Astrocyte of the cerebellum (primary cell): ENCODE measurements at places on chromosomes 11 and 22.

- no peak for DNase-seq
Measured at GRCh38 chr11:74633406-74634393, 41.3 kb downstream of the POLD3 start.

GRCh38 chr22:27213766-27214581 lies 556.6 kb downstream of the MIAT start:
- DNase-seq: peak; percentile 53

DNA sequence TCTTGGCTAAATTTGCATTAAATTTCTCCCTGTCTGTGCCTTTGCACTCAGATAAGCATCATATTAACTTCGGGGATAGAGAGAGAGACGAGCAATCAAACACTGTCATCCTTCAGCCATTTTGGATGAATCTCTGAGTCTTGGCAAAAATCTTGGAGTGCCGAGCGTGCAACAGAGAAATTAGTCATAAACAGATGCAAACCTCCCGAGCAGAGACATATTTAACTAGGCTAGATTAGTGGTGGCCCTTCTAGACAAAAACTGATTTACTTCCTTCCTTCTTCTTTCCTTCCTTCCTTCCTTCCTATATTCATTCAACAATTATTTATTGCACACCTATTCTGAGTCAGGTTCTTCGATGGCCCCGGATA lies 114.4 kb upstream of the BLID start:
- DNase-seq: no peak

DNA sequence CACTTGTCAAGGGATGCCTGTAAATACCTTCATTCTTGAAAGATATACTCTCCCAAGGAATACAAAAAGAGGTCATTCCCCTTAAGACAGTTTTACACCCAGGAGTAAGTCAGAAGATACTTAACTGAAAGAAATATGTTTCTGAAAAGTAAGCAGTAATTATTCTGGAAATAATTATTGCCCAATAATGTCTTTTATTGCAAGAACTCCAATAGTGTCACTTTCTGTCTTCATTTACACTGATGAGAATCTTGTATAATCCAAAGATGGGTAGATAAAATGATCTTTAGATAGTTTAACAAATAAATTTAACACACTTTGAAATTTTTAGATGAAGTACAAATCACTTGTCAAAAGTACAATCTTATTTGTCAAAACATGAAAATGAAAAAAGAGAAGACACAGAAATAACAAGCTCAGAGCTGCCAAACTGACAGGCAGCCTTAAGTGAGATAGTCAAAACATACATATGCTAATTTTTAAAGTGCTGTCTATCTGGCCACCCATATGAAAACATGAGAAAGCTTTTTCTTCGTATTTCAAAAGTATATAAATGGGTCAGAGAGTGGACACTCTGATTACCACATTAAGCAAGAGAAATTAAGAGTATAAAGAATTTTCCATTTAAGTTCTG lies 225.1 kb downstream of the TTC28 start:
- DNase-seq: no peak

- no peak for DNase-seq
Measured at GRCh38 chr11:120354779-120355178, 18.6 kb downstream of the ARHGEF12 start.

DNA sequence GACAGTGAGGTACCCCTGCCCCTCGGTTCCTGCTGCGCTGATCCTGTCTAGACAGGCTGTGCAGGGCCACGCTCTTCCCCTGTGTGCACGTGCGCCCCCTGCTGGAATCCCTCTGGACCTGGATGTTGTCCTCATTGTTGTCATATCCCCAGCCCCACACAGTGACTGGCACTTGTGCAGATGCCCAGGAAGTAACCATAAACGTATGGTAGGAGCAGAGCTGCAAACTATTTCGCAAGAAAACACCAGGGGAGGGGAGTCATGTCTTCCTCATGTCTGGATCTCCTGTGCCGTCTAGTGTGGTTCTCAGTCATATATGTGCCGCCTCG lies 114.7 kb downstream of the CRYBB2 start:
- DNase-seq: no peak

DNA sequence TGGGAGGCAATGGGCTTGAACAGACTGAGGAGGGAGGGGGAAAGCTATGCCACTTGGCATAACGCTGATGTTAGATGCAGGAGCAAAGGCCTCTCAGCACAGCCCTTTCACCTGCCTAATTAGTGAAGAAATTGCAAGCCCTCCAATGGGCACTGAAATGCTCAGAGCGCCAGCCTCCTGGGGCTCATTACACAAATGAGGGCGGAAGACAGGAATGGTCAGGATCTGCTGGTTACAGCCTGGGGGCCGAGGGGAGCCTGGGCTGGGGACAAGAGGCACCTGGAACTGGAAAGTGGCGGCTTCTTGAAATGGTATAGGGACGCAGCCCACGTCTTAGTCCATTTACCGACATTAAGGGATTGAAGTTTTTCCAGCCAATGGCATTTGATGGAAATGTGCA lies 50.2 kb upstream of the PLET1 start:
- no peak for DNase-seq

- no peak for DNase-seq
Measured at GRCh38 chr11:125562430-125562829, 6.8 kb upstream of the EI24 start.

GRCh38 chr11:8070417-8071115 lies 10.4 kb upstream of the TUB start:
- no peak for DNase-seq

DNA sequence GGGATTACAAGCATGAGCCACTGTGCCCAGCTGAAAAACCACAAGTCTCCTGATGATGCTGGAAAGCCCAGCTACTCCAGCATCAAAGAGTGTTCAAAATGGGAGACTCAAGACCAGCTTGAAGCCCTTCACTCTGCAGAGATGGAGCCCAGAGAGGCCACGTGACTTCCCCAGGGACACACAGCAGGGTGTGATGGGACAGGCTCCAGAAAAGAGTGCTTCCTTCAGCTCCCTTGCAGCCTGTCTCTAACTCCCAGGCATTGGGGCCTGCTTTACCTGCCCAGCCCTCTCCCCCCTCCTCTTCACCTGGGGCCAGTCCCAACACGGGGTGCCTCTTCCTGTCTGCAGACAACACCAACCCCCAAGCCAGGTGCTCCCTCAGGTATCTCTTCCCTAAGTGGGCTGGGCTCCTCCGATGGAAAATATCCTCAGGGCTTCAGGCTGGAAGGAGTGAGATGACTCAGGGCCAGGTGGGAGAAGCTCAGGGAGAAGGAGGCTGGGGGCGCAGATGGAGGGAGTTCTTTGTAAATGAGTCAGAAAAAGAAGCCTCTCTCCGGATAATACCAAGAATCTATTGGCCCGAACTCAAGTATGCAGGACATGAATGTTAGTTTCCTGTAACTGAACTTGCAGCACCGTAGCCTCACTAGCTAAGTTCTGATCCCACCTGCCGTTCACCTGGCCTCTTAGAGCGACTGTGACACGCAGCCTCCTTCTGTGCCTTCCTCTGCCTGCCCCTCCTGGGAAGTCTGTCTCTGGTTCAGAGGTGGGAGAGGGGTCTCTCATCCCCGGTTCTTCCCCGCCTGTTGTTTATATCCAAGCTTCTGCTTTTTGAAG lies 326.6 kb downstream of the MN1 start:
- peak; percentile 92 for DNase-seq

DNA sequence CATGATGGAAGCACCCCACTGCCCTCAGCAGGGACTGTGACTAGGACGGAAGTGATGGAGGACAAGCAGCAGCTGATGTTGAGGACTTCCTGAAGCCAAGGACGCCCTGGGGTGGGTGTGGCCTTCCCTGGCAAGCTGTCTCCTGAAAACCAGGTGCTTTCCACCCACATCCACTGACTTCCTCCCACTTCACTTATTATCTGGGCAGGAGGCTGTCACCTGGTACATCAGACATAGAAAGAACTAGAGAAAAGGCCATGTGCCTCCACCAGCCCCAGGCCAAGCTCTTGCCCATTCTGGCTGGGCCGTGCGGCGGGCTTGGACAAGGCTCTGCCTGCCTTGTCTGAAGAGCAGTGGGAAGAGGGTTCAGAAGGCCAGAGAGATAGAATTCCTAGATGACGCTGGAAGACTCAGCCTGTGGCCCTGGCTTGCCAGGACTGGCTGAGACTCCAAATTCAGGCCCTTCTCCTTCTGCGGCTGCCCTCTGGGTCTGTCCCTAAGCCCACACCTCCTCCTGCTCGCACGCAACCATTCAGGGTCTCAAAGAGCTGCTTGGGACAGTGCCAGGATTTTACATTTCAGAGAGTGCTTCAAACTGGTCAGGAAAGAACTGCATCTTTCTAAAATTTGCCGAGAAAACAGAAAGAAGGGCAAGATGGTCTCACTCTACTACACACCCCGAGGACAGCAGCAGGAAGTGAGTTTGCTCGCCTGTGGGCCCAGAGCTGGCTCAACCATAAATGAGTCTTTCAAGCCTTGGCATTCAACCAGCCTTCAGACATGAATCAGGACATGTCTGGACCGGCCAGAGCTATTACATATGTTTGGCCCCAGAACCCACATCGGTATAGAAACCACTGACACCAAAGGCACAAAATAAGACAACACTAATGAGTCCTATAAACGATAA lies 13.3 kb downstream of the ARHGAP1 start:
- DNase-seq: peak; percentile 69

DNA sequence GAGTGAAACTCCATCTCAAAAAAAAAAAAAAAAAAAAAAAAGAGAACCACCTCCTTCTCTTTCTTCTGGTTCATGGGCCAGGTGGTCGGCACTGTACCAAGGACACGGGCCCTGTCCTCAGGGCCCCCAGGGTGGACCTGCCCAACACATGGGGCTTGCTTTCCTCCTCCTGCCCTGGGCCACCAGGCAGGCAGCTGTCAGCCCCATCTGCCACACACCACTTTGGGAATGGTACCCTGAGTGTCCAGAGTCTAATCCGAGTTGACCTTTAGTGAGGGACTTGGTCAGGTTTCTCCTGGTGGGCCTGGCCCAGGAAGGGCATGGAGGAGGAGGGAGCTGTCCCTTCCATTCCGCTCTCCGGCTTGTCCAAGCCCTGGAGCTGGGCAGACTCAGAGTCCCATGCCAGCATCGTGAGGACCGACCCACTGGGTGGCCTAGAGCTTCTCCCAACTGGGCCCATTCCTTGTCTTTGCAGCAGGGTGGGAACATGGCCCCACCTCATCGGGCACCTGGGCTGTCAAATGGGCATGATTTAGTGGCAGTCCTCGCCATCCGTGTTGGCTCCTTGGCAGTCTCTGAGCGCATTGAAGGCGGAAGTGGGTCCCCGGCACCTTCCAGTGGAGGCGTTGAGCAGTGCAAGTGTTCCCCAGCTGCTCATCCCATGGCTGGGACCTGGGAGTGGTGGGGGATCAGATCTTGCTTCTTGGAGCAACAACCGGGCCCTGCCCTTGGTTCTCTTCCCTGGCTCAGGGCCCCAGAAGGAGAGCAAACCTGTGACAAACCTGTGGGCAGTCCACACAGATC lies 94.8 kb downstream of the BCR start:
- DNase-seq: no peak

DNA sequence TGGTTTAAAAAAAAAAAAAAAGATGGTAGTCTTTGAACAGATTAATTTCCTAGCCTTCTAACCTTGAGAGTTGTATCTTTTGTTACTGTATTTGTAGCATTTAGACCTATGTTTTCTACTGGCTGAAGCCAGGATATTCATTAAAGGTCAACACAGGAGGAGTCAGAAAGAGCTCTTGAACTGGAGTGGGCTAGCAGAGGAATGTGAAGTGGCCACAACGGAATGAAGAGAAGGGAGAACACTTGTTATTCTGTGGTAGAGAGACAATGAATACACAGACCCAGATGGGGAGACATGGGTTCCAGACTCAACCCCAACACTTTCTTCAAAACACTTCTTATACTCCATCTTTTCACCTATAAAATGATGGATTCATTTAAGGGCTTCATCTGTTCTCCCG lies 88.1 kb downstream of the RELT start:
- DNase-seq: no peak

- DNase-seq: no peak
Measured at GRCh38 chr11:57275582-57275981, 38.5 kb upstream of the APLNR start.

DNA sequence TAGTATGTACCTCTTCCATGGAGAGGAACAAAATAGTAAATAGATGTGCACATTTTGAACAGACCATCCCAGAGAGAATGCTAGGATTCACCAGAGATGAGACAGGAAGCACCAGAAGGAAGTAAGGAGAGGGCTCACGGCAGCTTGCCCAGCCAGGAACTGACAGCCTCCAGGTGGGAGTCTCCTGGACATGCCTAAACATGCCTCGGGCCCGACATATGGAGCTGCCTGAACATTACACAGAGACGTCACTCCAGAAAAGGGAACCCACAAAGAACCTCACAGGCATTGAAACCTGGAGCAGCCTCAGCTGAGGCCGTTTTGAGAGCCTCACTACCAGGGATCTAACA lies 67.4 kb downstream of the BRD1 start:
- DNase-seq: no peak

DNA sequence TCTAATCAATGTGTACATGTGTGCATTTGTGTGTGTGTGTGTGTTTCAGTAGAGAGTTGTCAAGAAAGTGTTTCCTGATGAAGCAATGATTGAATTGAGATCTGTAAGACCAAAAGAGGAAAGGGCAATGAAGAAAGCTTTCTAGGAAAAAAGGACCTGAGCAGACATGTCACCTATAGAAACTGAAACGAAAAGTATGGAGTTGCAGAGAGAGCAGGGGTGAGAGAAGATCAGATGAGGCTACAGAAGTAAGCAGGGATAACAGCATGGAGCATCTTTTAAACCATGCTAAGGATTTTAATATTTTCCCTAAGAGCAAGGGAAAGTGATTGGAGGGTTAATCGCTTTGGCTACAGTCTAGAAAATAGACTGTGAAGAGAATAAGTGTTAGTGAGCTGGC lies 1459.4 kb upstream of the TENM4 start:
- DNase-seq: no peak

- DNase-seq: no peak
Measured at GRCh38 chr22:22006596-22006990, 24.0 kb upstream of the TOP3B start.

DNA sequence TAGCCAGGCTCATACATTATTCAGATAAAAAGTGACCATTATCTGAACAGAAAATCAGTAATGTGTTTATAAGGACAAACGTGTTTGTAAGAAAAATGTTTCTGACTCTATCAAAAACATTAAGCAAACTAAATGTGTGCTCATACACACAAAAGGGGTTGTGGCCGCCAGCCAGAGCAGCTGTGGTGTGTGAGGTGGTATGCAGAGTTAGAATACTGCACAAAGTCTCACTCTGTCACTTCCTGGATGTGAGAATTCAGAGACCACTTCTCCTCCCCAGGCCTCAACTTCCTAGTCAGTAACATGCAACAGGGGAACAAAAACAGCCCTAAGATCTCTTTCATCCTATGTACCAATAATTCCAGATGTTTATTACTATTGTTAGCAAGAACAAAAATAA lies 9.4 kb downstream of the OR5B21 start:
- no peak for DNase-seq

GRCh38 chr11:26762089-26762488 lies 40.2 kb upstream of the SLC5A12 start:
- no peak for DNase-seq

DNA sequence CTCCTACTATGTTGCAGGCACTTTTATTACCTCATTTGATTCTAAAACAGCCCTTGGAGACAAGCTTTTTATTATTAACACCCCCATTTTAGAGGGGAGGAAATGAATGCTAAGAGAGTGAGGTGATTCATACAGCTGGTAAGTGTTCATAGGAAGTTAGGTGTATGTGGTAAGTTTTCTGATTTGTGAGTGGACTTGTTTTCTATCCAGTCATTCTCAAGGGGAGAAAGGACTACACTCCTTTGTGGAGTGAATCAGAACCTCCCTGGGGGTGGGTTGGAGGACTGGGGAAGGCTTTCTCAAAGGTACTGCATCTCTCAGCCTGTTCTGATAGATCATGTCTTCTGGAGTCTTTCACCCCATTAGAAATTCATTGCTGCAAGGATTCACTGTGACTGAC lies 23.5 kb downstream of the PKNOX2 start:
- DNase-seq: no peak
